ENCODE measurements at places on chromosomes 2 and 18.

DNA sequence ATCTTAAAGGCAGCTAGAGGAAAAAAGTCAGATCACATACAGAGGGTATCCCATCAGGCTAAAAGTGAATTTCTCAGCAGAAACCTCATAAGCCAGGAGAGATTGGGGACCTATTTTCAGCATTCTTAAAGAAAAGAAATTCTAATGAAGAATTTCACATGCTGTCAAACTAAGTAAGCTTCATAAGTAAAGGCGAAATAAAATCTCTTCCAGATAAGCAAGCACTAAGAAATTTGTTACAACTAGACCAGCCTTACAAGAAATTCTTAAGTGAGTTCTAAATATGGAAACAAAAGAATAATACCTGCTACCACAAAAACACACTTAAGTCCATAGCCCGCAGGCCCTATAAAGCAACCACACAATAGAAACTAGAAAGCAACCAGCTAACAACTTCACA lies 186.1 kb downstream of the ETAA1 start:
- no peak for DNase-seq

DNA sequence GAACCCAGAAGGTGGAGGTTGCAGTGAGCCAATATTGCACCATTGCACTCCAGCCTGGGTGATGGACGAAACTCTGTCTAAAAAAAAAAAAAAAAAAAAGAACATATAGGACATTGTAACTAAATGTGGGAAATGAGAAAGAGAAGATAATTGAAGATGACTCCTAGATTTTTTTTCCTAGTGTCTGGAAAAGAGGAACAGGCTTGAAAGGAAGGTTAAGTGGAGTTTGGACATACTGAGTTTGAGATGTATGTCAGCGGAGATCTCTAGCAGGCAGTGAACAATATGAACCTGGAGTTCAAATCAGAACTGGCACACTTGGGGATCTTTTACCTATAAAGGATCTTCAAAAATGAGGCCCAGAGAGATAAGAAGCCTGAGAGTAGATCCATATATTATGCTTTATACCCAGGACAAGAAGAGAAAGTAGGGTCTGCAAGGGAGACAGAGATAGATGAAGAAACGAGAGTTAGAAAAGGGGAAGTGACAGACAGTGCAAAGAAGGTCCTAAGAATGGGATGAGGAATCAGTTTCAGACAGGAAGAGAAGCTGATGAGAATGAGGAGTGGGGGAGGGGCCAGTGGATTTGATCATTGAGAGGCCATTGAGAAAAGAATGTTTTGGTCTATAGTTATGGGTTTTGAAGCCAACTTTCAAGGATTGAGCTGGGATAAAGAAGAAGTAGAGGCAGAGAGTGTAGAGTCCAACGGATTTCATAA lies 46.9 kb upstream of the CD28 start:
- DNase-seq, result no peak

DNA sequence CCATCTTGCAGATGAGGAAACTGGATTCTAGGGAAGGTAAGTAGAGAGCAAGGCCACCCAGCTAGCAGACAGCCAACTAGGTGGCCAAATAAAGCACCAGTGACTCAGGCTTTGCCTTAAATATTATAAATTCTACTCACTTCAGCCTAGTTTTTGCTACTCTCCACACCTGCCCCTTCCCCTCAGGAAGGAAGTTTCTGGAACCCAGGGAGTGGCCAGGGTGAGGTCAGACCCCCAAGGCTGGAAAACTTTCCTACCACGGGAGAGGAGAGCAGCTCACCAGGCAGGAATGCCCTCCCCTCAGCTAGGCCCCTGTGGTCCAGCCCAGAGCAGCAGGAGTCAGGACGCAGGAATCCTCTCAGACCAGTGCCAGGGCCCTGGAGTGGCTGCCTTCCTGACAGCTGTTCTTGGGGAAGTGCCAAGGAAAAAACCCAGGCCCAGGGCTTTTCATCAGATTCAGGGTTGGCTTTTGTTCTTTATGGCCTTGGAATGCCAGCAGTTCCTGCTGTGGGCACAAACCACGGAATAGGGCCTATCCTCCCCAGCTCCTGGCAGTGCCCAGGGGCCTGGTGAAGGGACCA lies 5.1 kb upstream of the PAX8 start:
- DNase-seq, result no peak

- DNase-seq, result no peak
Observed at GRCh38 chr18:77012806-77013541, 119.6 kb downstream of the MBP start.

DNA sequence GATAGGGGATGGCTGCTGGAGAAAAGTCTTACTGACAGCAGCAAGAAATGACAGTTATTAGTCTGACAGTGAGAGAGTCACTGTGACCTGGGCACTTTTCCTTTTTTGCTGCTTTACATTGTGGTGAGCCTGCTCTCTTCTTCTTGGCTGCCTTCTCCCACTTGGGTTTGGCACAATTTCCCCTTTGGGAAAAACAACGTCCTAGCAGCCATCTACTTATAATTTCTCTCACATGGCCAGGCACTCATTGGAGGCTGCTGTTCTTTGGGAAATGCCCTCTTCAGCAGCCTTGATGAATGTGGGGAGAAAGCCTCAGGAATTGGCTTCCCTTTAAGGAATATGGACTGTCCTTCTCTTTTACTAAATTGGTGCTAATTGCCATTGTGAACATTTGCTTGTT lies 60.4 kb upstream of the SLC1A4 start:
- DNase-seq, result no peak

DNA sequence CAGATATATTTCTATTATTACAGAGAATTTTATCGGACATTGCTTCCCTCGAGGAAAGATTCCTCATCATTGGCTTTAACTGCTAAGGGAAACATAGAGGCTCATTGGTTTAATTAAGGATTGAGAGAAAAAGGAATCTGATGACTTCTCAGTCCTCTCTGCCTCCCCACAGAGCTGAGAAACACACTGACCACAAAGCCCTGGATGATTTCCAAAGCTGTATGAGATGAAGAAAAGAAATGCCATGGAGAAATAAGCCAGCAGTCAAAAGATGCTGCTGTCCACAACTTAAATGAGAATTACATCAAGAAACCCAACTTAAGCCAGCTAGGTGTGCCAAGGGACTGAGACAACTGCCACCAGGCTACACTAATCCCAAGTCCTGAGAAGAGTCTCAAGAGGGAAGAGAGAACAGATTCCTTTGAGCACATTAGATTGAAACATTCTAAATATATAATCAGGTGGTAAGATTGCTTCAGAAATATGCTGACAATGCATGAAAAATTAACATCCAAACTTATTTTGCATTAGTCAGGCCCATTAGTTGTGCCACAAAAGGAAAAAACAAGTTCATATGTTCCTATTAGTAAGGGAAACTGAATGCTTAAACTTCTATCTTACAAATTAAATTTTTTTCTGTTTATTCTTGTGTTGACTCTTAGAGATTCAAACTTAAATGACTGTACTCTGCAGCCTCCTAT lies 308.1 kb upstream of the CYRIA start:
- DNase-seq, result no peak
